ENCODE measurements at places on chromosomes 7 and 10.

DNA sequence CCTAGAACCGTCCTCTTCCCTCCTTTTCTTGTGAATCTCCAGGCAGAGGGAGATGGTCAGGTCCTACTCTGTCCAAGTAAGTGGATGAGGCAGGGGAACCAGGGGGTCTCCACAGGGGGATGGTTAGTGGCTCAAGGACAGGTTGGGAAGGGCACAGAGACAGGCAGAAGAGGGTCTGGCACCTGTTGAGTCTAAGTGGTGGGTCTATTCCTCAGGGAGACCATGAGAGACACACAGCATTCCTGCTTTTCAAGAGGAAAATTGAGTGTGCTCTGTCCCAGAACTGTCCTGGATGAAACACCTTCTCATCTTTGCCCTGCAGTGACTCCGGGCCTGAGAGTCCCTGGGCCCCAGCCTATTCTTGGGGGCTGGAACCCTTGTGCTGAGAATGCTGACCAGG lies 184.8 kb upstream of the GALNT17 start:
- no peak for DNase-seq

DNA sequence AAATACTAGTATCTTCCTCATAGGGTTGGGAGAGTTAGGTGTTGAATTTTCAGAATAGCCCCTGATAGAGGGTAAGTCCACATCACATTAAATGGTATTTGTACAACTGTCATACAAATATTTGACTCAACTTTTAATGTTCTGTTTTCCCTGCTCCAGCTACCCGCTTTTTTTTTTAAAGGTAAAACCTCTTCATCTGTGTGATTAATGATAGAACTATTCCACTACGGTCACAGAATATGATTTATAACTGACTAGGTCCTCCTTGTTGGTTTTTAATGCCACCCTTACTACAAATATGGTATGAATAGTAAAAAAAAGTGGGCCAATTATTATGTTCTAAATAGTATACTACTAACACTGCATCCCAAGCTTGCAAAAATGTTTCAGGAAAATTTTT lies 15.6 kb upstream of the NRP1 start:
- no peak for DNase-seq

GRCh38 chr10:22325272-22326144 lies 4.6 kb downstream of the BMI1 start:
- DNase-seq, result no peak

DNA sequence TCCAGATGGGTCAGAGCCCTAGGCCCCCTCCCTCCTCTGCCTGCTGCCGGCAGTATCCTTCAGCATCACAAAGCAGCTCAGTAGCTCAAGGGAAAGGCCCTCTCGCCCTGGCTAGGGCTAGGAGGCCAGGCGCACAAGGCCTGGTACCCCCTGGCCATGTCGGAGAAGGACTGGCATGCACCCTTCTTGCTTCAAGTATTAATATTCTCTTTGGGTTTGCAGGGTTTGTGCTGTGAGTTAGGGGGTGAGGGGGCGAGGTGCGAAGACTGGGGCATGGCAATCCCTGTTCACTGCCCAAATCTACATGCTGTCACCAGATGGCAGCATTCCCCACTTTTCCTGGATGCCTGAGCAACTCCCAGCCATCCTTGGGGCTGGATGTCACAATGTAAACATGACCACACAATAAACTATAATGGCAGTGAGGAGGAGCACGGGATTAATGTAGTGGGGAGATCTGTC lies 105.2 kb downstream of the NEURL1 start:
- DNase-seq, result peak; percentile 67

DNA sequence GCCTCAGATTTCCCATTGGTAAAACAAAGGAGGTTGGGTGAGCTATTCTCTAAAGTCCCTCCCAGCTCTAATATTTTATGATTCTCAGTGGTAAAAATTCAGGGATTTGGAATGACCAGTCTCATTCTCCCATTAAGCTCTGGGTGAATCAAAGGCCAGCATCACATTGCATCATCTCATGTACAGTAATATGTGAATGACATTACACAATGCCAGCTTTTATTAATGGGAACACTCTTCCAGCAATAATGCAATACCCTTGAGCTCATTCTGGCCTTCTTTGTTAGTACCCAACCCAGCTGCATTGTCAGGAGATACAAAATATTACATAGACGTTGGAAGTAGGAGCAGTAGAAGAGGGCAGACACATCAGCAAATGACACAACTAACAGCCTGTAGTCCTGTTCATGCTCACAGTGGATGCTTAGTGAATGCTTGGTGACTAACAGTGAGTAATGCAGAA lies 100.0 kb upstream of the EGR2 start:
- DNase-seq, result no peak

DNA sequence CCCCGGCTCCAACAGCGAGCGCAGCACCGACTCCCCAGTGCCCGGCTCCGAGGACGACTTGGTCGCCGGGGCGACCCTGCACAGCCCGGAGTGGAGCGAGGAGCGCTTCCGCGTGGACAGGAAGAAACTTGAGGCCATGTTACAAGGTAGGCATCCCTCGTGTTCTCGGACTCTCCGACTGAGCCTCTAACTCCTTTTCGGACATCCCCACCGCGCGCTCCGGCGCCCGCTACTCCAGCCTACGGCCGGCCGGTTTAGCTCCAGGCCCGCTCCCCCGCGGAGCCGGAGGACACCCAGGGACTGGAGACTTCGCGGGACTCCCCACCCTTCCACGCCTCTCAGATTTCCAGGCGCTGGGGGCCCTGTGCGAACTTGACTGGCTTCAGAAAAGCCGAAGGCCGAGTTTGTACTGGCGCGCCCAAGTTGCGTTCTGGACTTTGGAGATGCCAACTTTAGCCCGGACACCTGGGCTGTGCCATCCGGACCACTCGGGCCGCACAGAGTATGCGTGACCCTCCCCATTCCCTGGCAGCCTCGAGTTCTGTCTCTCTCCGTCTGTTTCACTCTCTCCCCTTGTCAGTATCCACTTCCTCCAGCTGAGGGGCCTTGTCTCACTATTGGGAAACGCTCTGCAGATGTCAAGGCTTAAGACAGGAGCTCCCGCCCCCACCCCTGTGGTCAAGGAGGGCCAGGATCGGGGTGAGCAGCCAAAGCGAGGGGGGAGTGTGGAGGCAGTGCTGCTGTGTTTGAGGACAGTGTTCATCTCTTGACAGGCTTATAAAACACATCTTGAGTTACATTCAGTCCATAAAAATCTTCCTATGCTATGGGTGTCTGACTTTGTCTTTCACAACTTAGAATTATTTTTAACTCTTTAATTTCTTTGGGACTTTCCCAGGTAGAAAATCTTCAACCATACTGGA lies 777 bp downstream of the BICC1 start:
- peak; percentile 13 for DNase-seq

All from substantia nigra (tissue), 51 donors.